ENCODE measurements at places on chromosomes 13 and 19.

- DNase-seq, result peak; percentile 64
These were observed 117.7 kb downstream of the FREM2 start for GRCh38 chr13:38804536-38804935.

DNA sequence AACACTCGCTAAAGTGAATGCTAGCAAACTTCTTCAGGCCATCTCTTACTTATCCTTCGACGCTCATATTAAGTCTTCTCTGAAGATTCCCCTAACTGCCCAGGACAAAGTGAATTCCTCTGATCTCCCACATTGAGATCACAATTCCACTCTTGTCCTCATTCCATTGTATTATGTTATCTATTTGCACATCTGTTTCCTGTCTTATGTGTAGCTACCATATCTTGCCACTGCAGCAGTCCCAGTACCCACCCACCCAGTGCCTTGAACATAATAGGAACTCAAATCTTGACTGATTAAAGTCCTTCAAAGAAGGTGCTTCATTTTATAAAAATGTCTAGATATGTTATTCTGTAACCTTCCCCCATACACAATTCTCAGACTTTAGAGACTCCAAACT is 702.3 kb downstream of the DIAPH3 start:
- DNase-seq, result no peak

DNA sequence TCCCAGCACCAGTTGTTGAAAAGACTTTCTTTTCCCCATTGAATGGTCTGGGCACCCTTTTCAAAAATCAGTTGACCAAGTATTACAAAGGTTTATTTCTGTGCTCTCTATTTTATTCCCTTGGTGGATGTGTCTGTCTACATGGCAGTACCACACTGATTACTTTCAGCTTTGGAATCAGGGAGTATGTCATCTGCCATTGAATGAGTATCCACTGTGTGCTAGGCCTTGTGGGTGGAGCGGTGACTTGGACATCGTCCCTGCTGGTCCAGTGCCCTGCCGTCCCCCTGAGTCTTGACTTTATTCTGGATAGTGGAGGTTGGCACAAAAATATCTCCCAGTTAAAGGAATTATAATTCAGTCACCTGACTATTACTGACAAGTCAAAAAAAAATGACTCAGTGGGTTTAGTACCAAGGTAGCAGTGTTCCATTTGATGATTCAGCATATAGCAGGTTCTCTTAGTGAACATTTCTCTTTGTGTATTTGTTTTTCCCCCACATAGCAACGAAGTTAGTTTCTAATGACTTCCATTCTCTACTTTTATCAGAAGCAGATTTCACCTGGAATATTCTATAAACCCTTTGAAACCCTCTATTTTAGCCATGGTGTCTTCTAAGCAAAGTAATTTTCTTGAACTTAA is 3.9 kb downstream of the UPF3A start:
- DNase-seq, result peak; percentile 47

DNA sequence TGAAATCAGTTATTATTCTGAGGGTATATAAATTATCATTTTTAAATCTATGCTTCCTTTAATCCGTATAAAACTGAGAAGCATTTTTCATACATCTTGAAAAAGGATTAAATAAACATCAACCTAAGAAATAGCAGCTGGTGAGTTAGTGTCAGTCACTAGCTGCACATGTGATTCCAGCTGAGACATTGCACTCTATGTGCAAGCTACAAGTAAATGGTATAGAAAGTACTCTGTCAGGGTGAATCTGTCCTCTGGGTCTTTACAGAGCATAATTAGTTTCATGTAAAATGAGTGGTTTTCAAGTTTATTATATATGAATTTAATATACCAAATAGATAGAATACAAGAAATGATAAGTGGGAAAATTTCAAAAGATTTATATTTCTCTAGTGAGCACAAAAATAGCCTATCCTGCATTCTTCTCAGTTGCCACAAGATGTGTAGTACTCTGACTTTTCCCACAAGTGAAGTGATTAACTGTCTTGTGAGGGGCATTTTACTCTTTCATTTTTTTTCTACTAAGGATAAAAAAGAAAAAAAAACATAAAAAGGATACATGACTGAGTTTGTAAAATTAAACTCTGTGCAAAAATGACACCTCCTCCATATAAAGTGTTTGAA is 1372.1 kb downstream of the PCDH9 start:
- no peak for DNase-seq
